ENCODE measurements at places on chromosomes 4 and X. TPM values are rescaled to one million over a fixed set of nuclear protein-coding genes. Genes with fewer than 3 reads are reported as not detected.
A peak's percentile ranks its signal among the peaks of the same experiment; 100 is the strongest.

DNA sequence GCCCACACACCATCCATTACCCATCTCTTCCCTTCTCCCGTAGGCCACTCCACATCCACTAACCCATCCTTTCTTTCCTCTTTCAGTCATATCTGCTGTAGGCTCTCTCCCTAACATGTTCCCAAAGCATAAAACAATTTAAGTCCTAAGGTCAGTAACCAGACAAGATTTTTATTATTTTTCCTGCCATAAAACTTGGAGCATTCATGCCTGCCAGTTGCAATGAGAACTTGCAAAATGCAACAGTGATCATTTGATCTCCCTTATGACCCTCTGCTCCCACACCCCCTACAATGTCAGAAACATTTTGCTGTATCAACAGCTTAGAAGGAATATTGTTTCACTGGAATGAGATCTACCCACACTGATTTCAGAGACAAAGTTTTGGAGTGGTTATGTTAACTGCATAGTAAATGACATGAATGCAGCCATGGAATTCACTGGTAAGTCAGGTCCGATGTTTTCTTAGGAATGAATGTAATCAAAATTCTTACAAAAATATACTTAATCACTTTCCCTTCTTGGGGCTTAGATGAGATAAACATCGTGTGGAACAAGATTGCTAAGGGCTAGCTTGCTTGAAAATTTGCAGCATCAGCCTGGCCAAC, 5.7 kb downstream of the NIPAL1 start:
- no peak for DNase-seq

GRCh38 chr4:60201052-60201673, 999.0 kb upstream of the ADGRL3 start:
- peak; percentile 1 for DNase-seq

- DNase-seq, result no peak
Observed at GRCh38 chrX:18961686-18962085, 22.2 kb downstream of the PHKA2 start.

DNA sequence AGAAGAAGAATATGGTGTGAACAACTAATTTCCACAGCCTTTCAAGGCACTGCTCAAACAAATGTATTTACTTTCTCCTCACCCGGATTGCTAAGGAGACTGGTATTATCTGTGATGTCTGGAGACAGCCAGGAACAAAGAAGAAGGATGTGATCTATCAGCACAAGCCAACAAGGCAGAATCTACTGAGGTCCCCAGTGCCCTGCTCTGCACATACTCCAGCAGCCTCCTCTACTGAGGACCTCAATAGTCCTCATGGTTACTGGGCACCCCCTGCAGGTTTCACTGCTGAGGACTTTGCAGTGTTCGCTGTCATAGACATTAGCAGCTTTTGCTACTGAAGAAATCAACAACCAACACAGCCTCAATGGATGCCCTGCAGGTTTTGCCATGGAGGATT, 930.1 kb downstream of the ADGRL3 start:
- no peak for DNase-seq

DNA sequence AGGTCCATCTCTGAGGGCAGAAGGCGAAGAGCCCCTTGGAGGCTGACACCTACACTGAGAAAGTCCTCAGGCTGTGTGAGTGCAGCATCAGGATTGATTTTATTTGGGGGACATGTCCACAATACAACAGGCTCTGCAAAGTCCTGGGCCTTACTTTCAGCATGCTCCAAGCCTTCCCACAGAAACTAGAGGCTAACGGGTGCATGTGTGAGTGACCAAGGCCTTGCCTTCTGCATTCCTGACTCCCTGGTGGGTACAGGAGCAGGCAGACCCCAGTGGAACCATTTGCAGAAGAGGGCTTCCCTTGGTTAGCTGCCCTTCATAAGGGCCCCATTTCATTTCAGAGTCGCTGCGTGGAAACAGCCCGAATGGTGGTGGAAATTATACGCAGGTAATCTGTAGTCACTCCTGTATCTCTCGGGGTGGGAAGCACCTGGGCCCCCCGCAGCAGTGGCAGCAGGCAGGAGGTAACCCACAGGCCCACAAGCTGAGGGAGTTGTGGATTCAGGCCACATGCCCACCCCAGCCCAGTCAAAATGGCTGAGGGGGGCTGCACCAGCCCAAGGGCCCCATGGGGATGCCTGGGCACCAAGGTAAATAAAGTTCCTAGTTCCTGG, 37.7 kb downstream of the NSG1 start:
- DNase-seq, result no peak

GRCh38 chr4:159343116-159343515, 240.2 kb downstream of the RAPGEF2 start:
- no peak for DNase-seq

GRCh38 chr4:121822796-121823504, 733 bp downstream of the CCNA2 start:
- DNase-seq, result peak; percentile 34

Gene MAOB
- total RNA-seq, result not detected

Gene SEPTIN6
- total RNA-seq, result 172 TPM

Gene SLC4A4
- total RNA-seq, result 0.15 TPM

Gene HSFX1
- total RNA-seq, result 0.49 TPM
